Kidney epithelial cell (primary cell): ENCODE measurements at places on chromosomes 3 and 15.

- DNase-seq, result peak; percentile 23
Observed at GRCh38 chr3:139935016-139935865, at the start of gene CLSTN2. Gene CLSTN2, plus strand, starts transcription at chr3:139935185.

GRCh38 chr3:181723625-181724191, 12.0 kb downstream of the SOX2 start:
- no peak for DNase-seq

DNA sequence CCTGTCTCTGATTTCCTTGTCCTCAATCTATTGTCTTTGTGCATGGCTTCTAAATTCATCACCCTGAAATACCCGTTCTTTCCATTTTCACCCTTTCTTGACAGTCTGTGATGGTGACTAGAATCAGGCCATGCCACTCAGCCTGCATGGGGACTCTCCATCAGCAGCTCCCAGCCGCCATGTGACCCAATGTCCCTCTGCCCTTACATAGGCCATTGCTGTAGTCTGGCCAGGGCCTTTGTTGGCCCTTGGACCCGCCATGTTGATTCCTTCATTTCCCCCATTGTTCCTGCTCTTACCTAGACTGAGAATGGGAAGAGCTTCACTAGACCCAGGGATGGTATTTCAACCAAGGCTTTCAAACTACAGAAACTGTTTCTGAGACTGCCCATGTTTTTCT, 45.8 kb downstream of the SPSB4 start:
- DNase-seq, result no peak

GRCh38 chr3:64081235-64081630, 57.9 kb upstream of the PSMD6 start:
- no peak for DNase-seq

DNA sequence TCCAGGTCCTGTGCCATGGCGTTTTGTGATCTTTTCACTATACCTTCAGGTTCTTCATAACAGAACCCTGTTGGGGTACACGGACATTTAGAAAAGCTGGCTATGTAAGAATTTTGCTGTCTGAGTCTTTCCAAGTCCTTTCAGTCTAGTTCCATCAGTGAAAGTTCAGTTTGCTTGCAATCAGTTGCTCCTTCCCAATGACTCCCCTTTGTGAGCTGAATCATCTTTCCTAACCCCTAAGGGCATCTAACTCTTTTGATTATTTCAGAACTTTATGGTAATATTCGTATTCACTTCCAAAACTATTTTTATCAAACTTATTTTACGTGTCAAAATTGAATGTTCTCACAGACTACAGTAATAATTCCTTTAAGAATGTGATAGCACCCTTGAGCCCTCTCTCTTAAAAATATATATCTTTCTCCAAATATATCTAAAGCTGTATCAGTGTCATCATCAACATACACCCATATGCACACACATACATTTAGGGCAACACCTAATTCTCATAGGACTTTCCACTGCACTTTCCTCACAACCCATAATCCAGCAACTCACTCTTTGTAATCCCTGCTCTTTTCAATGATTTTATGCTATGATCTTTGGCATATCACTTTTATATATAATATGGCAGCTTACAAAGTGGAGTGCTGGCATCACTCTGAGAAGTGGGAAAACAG, 263.7 kb downstream of the GBE1 start:
- DNase-seq, result no peak

- DNase-seq, result no peak
Observed at GRCh38 chr15:58080398-58080797, 14.9 kb upstream of the ALDH1A2 start.

DNA sequence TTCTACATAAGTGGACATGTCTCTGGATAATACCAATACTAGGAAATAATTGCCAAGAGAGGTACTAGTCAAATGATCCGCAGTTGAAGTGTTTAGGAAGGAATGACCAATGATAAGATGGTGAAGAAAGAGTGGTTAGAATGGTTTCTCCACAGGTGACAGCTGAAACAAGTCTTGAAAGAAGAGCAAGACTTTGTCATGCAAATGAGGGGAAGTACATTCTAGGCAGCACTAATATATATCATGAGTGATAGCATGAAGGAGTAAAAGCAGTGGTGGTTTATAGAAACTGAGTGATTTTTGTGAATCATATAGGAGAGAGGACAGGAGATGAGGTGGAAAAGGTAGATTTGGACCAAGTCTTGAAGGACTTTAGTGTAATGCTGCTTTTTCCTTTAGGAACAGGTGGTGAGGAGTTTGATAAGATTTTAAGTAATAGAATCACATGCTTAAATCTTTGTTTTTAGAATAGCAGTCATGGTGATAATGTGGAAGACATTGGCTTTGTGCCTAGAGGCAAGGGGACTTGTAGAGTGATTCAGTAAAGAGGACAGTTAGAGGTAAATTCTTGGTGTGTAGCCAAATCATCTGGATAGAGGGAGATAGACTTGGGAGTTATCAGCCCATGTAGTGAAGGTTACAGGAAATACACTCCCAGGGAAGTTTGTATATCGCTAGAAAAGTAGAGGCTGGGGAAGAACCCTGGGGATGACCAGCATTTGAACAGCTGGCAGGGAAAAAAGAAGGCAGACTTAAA, 31.9 kb downstream of the SLMAP start:
- peak; percentile 21 for DNase-seq

DNA sequence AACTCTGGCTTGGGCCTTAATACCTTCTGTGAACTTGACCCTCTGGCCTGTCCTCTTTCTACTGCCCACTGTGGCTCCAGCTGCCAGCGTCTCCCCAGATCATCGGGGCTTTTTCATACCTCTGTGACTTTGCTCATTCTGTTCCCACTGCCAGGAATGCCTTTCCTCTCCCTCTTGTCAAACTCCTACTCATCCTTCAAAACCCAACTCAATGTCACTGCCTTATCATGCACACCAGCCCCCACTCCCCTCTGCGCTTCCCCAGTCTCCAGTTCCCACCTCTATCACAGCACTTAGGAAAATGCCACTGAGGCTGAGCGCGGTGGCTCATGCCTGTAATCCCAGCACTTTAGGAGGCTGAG, 4.9 kb downstream of the ANPEP start:
- no peak for DNase-seq

GRCh38 chr3:30048431-30048830, 558.0 kb upstream of the TGFBR2 start:
- DNase-seq, result no peak

- DNase-seq, result peak; percentile 23
Observed at GRCh38 chr3:38521391-38521987, 25.3 kb downstream of the EXOG start.

- DNase-seq, result no peak
Observed at GRCh38 chr3:194167480-194168282, 31.7 kb downstream of the HES1 start.

DNA sequence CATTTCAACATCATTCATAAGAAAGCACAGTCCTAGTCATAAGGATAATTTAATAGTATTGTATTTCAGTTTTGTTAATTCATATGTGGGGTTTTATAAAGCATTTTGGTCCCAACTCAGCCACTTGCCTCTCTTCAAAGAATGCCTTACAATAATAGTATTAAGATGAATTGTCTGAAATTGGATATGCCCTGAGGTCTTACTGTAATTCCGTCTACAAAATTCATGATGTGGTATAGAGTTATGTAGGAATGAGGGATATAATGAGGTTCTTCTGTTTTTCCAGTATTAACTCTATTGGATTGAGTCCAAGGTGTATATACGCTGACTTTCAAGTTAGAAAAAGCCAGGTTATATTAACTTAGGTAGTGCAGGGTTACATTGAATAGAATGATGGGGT, 177.0 kb downstream of the GOLIM4 start:
- no peak for DNase-seq

DNA sequence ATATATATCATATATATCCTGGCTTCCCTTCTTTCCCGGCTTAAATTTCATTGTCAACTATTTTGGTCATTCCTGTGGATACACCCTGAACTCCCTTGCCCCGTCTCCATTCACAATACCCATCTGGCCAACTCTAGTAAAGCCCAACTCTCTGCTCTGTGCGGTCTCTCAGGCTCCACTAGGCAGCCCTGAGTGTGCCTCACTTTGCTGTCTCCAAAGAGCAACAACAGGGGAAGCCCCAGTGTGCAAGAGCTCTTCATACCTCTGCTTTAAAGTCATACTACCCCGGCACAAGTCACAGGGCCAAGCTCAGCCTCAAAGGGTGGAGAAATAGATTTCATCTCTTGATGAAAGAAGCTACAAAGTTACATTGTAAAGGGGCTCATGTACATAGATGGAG, 18.9 kb upstream of the FEM1B start:
- DNase-seq, result no peak

- DNase-seq, result no peak
Observed at GRCh38 chr15:67093504-67093862, 28.1 kb downstream of the SMAD3 start.

- no peak for DNase-seq
Observed at GRCh38 chr3:58251631-58252035, 14.0 kb downstream of the ABHD6 start.
